ENCODE measurements at places on chromosomes 5 and 9.

DNA sequence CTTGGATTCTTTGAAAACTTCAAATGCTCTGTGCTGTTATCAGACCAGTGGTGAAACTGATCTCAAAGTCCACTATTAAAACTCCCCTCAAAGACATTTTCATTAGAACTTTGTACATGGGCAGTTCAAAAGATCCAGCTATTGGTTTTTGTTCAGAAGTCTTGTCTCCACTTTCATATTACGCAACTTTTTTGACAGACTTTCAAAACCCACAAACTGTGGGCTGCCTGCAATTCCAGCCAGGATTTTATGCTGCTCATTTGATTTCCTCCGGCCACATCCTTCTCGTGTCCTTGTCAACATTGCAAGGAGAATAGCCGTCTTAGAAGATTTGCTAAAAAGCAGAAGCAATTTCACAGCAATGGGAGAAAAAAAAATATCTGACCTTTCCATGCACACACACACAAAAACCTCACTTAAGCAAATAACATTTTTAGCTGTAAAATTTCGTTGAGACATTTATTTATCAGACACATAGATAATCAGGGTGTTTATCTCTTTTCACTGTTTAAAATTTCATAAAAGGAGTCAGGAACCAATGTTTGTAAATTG, 1990.5 kb downstream of the MAT2B start:
- DNase-seq, result no peak

- no peak for DNase-seq
These were observed 72.9 kb downstream of the ARSB start for GRCh38 chr5:78912085-78912771.

GRCh38 chr9:132744881-132745755, 74.9 kb downstream of the GTF3C4 start:
- no peak for DNase-seq

- DNase-seq, result no peak
These were observed 211.3 kb downstream of the NTRK2 start for GRCh38 chr9:84880835-84881234.

GRCh38 chr9:85600675-85601263, 141.0 kb downstream of the AGTPBP1 start:
- peak; percentile 26 for DNase-seq

- no peak for DNase-seq
These were observed 36.3 kb downstream of the CXXC5 start for GRCh38 chr5:139684350-139684880.

DNA sequence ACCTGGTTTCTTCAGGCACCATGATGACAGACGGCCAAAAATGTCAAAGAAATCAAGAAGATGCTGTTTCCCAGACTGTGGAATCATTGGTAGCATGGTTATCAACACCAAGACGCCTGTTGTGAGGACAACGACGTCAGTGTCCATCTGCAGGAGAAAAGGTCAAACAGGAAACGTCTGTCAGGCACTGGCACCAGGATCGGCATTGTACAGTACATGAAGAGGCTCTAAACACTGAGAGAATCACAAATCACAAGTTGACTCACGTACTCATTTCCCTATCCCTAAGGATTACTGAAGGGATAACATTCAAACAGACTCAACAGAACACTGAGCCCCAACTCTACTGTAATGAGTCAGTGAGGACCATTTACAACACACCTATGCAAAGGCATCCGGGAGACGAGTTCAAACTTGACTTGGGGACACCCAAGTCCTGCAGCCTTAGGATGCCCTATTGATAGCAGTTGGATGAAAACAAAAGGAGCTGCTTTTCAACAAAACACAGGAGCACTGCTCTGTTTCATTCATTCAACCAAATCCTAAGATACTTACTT, 21.0 kb downstream of the TSC1 start:
- no peak for DNase-seq

DNA sequence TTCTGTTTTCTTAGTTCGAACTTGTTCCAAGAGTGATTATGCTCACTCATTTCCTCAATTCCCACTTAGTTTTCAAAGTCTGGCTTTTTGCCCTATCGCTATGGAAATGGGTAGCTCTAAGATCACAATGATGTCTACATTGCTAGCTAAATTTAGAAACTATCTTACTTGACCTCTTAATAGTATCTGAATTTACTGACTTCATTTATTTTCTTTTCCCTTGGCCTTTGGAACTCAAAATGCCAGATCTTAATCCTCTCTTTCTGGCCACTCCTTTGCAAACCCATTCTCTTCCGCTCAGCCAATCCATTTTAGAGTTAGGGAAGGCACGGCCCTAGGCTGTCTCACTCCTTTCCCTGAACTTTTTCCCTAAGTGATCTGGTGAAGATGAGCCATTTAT, 137.0 kb downstream of the FER start:
- DNase-seq, result no peak

DNA sequence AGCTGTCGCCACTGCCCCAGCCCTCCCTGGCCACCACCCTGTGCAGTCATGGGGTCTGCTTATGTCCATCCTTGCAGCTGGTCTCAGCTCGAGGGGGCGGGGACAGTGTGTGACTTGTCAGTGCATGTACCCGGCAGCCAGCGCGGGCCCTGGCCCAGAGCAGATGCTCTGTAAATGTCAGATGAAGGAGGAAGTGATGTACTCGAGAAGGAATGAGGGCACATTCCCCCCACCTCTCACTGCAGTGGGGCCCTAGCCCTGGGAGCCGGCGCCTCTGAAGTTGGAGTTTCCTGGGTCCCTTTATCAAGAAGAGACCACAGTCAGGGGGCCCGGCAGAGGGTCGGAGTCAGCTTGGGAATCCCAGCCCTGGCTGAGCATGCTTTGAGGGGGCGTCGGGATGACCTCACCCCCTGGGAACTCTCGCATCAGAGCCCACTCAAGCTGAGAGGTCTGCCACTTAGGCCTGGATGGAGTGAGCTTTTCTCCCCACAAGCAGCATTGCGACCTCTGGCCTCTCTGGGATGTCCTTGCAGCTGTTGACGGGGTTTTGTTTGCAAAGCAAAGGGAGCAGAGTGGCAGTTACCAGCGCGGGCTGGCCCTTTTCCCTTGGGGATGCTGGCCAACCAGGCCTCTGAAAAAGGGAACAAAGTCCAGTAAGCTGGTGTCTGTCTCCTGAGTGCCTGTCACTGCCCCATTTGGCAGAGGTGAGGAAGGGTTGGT, 19.0 kb downstream of the NEURL1B start:
- no peak for DNase-seq

- DNase-seq, result no peak
These were observed 98.3 kb upstream of the PHYKPL start for GRCh38 chr5:178330791-178331404.

DNA sequence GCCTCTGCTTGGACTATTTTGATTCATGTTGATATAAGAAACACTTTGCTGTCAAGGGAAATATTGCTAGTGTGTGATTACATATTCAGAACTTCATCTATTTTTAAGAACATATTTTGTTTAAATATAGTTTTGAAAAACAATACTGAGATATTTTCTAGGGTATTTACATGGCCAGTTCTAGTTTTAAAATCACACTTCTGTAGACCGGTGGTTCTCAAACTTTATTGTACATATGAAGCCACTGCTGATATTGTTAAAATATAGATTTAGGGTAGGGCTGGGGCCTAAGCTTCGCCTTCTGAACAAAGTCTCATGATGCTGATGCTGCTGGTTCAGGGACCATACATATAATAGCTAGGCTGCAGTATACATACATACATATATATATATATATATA, 1000.0 kb downstream of the PTPRD start:
- no peak for DNase-seq

GRCh38 chr5:173940269-173940668, 48.7 kb upstream of the C5orf47 start:
- no peak for DNase-seq

DNA sequence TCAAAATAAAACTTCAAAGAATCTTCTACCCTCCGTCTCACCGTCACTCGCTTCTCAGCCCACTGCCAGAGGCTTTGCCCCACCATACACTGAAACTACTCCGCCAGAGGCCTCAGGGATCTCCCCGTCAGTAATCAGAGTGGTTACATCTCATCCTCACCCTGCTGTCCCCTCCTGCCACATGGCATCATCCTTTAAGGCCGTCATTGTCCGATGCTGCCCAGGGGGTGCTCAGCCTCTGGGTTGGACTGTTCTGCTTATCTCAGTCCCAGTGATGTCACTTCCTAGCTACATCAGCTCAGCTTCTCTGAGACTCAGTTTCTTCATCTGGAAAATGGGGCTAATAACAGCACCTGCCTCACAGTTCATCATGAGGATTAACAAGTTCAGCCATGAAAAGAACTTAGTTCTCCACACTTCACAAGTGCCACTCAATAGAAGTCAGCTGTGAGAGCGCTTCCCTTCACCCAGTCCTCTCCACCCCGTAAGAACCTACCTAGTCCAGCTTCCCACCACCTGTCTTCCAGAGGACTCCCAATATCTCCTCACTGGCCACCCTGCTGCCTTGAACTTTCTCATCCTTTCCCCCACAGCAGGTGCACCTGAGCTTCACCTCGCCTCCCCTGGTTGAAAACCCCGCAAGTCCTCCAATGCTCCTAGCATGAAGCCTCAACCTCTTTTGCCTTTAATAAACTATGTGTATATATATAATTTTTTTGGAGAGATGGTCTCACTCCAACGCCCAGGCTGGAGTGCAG, 2.8 kb upstream of the IL3 start:
- no peak for DNase-seq

DNA sequence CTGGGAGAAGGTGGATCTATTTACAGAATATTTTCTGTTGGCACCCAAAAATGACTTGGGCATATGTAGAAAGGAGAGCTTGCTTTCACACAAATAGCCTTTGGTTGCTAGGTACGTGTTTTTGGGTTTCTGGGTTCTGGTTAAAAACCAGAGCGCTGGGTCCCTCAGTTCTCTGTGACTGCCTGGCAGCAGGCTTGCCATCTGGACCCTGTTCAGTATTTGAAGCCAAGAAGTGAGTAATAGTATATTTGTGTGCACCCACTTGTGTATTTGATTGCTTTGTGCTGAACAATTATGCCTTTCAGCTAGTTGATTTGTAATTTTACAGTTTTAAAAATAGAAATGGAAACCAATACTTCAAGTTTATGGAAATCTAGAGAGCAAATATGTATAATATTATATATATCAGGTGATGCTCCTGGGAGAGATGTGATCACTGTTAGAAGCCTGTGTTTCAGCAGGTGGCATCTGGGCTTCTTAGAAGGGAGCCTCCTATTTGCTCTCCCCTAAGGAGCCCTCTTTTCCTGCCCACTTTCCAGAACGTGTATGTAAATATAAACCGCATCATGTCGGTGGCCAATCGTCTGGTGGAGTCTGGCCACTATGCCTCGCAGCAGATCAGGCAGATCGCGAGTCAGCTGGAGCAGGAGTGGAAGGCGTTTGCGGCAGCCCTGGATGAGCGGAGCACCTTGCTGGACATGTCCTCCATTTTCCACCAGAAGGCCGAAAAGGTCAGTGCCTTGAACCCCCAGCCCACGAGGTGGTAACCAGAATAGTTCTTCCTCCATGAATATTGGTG, 153.6 kb downstream of the TRIO start:
- DNase-seq, result no peak

- no peak for DNase-seq
These were observed 81.6 kb downstream of the ADAMTS16 start for GRCh38 chr5:5221724-5222123.

DNA sequence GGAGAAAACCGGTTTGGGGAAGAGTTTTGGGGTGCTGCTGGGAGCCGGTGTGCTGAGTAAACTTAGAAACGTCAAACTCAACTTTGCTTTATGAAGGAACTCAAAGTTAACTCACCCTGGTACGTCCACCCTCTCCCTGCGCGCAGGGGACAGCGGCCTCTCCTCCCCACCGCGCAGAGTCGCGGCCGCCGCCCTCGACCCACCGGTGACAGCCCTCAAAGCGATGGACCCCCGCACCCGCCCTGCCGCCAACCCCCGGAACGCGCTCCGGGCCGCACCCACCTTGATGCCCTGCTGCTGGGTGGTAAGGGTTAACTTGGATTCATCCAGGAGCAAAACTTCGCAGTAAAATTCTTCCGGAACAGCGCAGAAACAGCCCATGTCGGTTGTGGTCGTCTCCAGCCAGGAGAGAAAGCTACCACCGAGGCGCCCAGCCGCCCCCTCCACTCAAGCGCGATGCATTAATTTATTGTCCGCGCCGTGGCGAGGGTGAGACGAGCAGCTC, 366 bp downstream of the EPB41L4A start:
- DNase-seq, result no peak

DNA sequence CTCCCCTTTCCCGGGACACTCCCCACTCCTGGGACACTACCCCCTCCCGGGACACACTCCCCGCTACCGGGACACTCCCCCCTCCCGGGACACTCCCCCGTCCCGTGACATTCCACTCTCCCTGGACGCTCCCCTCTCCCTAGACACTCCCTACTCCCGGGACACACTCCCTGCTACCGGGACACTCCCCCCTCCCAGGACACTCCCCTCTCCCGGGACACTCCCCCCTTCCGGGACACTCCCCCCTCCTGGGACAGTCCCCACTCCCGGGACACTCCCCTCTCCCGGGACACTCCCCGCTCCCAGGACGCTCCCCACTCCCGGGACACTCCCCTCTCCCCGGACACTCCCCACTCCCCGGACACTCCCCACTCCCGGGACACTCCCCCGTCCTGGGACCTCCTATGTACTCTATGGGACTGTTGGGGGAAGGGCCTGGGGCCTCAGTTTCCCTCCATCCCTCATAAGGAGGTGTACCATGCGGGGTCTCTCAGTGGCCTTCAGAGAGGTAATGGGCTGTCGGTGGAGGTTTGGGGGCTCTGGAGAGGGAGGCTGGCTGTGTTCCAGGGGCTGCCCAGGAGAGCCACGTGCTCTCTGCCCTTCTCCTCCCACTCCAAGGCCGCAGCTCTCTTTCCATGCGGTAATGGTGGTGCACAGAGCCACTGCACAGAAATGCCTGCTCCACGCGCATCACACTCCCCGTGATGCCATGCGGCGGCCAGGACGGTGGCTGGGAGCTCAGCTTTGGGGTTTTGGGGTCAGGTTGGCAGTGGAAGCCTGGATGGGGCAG, 96.2 kb downstream of the RXRA start:
- no peak for DNase-seq

GRCh38 chr9:22169243-22169642, 160.1 kb upstream of the CDKN2B start:
- DNase-seq, result no peak

DNA sequence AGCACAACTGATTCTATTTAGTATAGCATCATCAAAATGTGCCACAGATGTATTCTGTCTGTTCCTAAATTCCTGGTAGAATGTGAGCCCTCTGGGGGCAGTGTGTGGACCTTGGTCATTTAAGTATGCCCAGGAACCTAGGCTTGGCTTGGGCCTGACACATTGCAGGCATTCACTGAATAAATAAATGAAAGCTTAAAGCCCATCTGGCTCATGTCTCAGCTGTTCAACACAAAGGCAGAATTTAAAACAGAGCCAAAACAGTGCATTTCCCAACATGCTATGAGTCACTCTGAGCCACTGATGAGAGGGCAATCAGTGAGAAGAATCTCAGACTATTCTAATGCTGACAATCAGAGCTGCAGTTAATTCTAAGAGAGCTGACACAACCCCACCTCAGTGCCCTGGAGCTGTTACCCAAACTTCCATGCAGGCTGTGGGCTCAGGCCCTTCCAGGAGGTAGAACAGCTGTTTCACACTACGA, 8.1 kb downstream of the FAM193B start:
- DNase-seq, result no peak

DNA sequence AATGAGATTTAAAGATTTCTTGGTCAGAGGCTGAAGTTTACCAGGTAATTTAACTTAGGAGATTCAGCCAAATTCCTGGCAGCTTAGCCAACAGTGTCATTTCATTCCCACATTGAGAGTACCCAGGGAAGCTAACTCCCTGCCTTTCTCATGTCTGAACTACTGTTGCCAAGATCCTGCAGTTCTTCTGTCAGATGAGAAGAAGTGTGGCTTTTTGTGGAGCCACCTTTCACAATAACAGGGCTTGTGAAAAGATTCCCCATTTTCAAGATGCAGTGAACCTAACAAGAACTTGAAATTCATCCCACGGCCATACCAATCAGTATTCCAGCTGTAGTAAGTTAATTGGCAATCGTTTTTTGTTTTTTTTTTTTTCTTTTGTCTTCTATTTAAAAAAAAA, 176.4 kb downstream of the XRCC4 start:
- no peak for DNase-seq

Measured in CD4-positive, alpha-beta T cell treated with Interleukin-17A for 1 hour (primary cell).